ENCODE measurements at places on chromosomes 5 and 9.
A peak's percentile ranks its signal among the peaks of the same experiment; 100 is the strongest.

DNA sequence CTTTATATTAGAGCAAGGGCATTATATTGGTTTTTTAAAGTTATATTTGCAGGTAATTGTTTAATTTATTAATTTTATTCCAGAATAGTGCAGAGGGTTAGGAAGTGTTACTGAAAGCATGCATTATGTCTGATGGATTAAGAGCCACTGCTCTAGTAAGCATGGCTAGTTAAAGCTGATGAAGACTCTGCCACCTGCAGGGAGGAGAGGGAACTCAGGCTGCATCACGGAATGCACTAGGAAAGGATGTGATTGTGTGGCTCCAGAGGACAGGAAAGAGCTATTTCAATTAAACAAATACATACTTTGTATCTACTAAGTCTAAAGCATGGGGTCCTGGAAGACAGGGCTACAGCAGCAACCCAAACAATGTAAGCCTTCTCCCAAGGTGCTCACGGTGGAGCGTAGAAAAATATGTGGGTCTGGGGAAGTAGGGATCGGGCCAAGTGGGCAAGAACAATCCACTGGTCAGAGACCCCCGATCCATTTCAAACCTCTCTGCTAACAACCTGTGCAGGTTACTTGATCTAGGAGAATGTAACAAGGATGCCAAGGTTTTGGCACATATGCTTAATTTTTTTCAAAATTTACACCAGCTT lies 15.3 kb upstream of the GRXCR2 start:
- H3K36me3 ChIP-seq, result no peaks in the 10 kb centered on the region
- no peak for DNase-seq
- no peak overlapping the region for H3K4me3 ChIP-seq
- H3K27ac ChIP-seq, result no peak overlapping the region
- peaks cover 4% of the 10 kb centered on the region for H3K27me3 ChIP-seq

GRCh38 chr9:129567842-129568559 lies 52.9 kb downstream of the C9orf50 start:
- H3K27me3 ChIP-seq, result peaks cover 80% of the 10 kb centered on the region

- H3K27me3 ChIP-seq, result peaks cover 68% of the 10 kb centered on the region
- peak; percentile 62 for DNase-seq
- H3K36me3 ChIP-seq, result no peaks in the 10 kb centered on the region
- H3K4me1 ChIP-seq, result peaks cover 23% of the 10 kb centered on the region
These were observed 19.0 kb upstream of the FER start for GRCh38 chr5:108728566-108729241.

DNA sequence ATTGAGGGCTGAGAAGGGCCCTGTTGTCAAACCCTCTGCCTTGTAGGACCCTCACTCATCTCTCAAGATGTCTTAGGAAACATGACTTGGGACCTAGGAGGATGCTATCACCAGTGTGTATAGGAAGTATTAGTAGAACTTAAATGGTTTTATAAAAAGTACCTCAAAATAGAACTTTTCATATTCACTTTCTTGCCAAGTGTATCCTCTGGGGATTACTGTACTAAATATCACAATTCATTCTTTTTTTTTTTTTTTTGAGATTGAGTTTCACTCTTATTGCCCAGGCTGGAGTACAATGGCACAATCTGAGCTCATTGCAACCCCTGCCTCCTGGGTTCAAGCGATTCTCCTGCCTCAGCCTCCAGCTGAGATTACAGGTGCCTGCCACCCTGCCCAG lies 56.2 kb downstream of the ARHGEF28 start:
- H3K27me3 ChIP-seq, result peaks cover 6% of the 10 kb centered on the region
- H3K4me1 ChIP-seq, result no peaks in the 10 kb centered on the region
- no peak overlapping the region for H3K27ac ChIP-seq
- DNase-seq, result no peak
- H3K36me3 ChIP-seq, result no peaks in the 10 kb centered on the region
- no peak overlapping the region for H3K4me3 ChIP-seq

DNA sequence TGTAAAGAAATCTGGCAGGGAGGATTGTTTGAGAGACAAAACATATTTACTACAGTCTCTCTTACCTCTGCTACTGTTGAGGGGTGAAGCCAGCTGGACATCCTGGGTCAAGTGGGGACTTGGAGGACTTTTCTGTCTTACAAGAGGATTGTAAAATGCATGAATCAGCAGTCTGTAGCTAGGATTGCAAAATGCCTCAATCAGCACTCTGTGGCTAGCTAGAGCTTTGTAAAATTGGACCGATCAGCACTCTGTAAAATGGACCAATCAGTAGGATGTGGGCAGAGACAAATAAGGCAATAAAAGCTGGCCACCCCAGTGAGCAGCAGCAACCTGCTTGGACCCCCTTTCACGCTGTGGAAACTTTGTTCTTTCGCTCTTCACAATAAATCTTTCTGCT lies 995.8 kb upstream of the CDH6 start:
- no peak for DNase-seq
- H3K36me3 ChIP-seq, result no peaks in the 10 kb centered on the region
- no peaks in the 10 kb centered on the region for H3K4me1 ChIP-seq
- H3K27me3 ChIP-seq, result no peaks in the 10 kb centered on the region
- no peak overlapping the region for H3K4me3 ChIP-seq

GRCh38 chr5:5270161-5270560 lies 130.0 kb downstream of the ADAMTS16 start:
- H3K27ac ChIP-seq, result no peak overlapping the region
- no peak for DNase-seq
- no peaks in the 10 kb centered on the region for H3K27me3 ChIP-seq
- H3K36me3 ChIP-seq, result no peaks in the 10 kb centered on the region
- H3K4me3 ChIP-seq, result no peak overlapping the region

DNA sequence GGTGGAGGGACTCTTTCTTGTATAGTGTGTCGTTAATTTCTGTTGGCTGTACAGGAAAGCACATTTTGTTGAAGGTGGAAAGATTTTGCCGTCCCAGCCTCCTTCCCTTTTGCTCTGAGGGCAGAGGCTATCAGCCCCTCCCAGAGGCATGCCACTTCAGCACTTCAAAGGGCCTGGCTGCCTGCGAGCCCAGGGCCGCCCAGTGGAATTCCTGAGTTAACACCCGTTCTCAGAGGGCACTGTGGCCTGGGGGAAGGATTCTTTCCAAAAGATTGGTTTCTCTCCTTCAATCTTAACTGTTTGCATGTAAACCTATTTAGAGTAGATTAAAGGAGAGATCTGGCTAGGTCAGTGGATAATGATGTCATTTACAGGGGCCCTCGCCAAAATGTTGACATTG lies 238.6 kb downstream of the FANCC start:
- H3K27me3 ChIP-seq, result no peaks in the 10 kb centered on the region
- H3K36me3 ChIP-seq, result no peaks in the 10 kb centered on the region
- no peak overlapping the region for H3K4me3 ChIP-seq
- H3K27ac ChIP-seq, result no peak overlapping the region

Measured in activated naive CD4-positive, alpha-beta T cell treated with anti-CD3 and anti-CD28 coated beads, Interleukin-2, amount 10 ng/mL, durations not matched to agents 7 days and 5 days (primary cell).